Stimulated activated CD4-positive, alpha-beta T cell treated with anti-CD3 and anti-CD28 coated beads, Interleukin-15, amount 100 ng/mL, for 1 hour (primary cell): ENCODE measurements at places on chromosomes 5 and 9.

GRCh38 chr5:160938532-160938931 lies 86.5 kb upstream of the ATP10B start:
- no peak for DNase-seq

DNA sequence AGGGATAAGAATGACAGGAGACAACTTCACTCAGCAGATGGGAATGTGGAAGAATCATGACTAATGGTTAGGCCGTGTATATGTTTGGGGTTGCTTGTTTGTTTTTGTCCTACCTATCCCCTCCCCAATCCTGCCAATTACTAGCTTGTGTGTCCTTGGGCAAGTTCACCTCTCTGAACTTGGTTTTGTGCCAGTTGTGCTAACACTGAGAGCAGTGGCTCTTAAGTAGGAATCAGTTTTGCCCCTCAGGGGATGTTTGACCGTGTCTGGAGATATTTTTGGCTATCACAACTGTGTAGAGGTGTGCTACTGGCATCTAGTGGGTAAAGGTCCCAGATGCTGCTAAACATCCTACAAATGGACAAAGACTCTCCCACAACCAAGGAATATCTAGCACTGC lies 287.0 kb downstream of the DMRT2 start:
- DNase-seq = no peak

DNA sequence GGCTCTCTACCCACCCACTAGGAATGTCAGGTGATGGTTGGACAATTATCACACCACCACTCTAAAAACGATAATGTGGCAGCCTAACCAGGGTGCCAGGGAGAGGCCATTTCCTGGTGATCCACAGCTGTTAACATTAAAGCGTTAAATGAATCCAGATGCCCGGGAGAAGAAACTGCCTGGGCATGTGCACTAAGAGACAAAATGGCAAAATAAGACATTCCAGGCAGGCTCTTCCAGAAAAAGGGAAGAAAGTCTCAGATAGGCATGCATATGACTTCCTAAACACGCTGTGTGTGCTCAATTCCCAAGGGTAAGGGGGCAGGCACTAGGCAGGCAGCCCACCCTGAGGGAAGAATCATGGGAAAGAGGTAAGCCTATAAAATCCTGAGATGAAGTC lies 4.6 kb upstream of the TXN start:
- DNase-seq = no peak

- no peak for DNase-seq
Observed at GRCh38 chr9:13026956-13027355, 252.1 kb downstream of the LURAP1L start.

GRCh38 chr5:114335391-114335790 lies 26.5 kb upstream of the KCNN2 start:
- DNase-seq = no peak

DNA sequence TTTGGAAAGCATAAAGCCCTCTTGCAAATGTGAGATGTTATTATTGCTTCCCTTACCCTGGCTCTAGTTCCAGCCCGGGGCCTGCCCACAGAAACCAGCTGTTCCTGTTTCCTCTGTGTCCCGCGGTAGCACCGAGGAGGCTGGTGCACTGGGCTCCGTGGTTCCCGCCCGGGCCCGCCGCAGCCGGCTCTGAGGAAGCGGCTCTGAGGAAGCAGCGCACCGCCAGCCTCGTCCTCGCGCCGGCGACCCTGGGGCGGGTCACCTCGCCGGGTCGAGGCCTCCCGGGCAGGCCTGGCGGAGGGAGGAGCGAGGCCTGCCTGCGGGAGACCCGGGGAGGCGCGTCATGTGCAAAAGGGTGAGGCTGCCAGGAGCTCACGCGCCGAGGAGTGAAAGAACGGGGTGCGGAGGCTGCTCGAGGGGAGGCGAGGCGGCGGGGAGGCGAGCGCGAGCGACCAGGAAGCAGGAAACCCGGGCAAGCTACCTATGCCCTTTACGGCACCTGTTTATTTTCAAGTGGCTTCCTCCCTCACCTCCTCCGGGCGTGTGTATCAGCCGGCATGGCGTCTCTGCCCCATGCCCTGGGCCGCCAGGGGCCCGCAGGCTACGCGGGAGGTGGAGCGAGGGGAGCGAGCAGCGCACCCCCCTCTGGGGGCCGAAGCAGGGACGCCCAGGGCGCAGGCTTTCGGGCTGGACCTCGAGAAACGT lies 61.3 kb upstream of the MEGF10 start:
- peak; percentile 40 for DNase-seq

DNA sequence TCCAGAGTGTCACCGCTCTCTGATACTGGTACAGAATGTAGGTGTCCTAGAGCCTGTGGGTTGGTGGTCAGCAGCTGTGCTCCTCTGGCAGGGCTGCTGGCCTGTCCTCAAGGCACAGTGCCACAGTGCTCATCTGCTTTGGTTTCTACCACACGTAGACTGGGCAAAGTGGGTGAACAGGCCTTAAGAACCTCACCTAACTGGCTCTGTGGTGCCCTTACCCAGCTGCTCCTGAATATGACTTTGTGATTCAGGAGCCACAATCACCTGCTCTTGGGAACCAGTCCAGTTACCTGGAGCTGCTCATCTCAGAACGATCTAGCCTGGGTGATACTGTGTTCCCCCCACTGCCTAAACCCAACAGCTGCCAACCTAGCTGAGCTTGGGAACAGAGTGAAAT lies 6.4 kb downstream of the NOP16 start:
- DNase-seq = no peak

DNA sequence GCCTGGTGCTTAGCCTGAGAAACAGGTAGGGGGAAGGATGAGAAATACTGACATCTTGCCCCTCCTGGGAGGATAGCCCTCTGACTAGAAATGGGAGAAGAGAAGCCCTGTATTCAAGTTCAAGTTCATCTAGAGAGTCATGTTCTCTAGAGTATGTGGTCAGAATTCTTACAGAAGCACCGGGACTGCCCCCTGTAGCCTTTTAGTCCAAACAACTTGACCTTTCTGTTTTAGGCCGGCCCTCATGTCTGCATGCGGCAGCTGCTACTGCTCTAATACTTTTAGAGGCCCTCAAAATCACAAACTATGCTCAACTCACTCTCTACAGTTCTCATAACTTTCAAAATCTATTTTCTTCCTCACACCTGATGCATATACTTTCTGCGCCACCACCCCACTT lies 47.7 kb downstream of the PHAX start:
- no peak for DNase-seq

DNA sequence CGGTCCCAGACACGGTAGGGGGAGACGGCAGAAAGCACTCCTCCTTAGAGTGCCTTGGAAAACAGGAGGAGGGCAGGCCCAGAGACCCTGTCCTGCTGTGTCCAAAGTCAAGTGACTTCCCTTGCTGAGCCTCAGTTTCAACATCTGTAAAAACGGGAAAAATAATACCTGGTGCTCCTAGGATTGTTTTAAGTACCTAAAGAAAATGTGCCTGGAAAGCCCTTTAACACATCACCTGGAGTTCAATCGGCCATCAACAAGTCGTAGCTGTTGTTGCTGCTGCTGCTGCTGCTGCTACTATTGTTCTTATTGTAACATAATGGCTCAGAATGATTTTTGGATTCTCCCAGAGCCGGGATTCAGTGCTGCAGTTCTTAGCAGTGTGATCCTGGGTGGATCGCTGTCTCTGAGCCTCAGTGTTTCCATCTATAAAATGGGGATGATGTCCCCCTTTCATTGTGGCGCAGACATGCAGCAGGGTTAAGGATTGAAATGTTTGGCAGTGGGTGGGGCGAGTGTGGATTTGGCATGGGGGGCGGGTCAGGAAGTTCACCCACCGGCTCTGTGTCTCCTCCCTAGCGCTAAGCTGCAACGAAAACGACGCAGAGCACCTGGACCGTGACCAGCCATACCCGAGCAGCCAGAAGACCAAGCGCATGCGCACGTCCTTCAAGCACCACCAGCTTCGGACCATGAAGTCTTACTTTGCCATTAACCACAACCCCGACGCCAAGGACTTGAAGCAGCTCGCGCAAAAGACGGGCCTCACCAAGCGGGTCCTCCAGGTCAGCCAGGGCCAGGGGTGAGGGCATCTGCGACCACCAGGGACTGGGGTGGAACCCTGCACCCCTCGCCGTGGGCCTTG lies 9.2 kb downstream of the LHX2 start:
- DNase-seq = no peak

GRCh38 chr5:58457050-58457449 lies 2.8 kb downstream of the PLK2 start:
- DNase-seq = no peak

GRCh38 chr9:116100711-116101121 lies 52.9 kb upstream of the PAPPA start:
- DNase-seq = no peak
